ENCODE measurements at places on chromosomes 13 and 19.

DNA sequence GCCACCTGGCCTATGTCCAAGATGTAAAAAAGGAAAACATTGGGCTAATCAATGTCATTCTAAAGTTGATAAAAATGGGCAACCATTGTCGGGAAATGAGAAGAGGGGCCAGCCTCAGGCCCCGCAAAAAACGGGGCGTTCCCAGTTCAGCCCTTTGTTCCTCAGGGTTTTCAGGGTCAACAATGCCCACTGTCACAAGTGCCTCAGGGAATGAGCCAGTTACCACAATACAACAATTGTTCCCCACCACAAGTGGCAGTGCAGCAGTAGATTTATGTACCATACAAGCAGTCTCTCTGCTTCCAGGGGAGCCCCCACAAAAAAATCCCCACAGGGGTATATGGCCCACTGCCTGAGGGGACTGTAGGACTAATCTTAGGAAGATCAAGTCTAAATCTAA is 112.5 kb downstream of the ZNF486 start:
- DNase-seq = no peak

- DNase-seq = no peak
Measured at GRCh38 chr19:15540435-15540834, 32.1 kb downstream of the CYP4F22 start.

DNA sequence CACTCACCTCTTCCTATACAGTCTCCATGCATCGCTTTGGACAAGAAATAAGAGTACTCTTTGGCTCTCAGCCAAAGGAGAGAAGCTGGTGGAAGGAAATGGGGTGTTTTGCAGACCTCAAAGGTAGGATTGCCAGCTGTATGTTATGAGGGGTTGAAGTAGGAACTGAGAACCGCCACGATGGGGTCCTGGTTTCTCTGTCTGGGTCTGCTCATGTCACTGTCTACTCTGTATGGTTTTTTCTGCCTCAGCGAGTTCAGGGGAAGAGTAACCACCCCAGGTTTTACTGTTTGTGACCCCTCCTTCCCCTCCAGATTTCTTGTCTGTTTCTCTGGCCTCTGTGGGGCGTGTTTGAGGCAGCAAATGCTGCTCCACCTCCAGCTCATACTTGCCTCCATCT is 4.1 kb downstream of the ZNF805 start:
- DNase-seq = no peak

DNA sequence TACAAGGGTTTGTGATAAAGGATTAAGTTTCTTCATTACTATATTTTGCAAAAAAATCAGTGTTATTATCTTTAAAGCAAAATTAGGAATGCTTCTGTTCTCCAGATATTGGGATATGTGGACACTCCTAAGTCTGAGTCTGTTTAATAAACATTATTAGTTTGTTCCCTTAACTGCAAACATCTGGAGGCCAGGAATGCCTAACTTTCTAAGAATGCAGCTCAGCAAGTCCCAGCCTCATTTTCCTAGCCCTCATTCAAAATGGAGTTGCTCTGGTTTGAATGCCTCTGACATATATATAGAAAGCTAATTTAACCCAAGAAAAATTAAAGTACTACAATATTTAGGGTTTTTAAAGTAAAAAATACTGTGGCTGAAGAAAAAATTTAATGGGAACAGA is 33.6 kb upstream of the EDNRB start:
- DNase-seq = no peak

- DNase-seq = no peak
Measured at GRCh38 chr13:61833228-61833627, 417.6 kb upstream of the PCDH20 start.

- no peak for DNase-seq
Measured at GRCh38 chr13:89843621-89844020, 1503.9 kb upstream of the MIR17HG start.

DNA sequence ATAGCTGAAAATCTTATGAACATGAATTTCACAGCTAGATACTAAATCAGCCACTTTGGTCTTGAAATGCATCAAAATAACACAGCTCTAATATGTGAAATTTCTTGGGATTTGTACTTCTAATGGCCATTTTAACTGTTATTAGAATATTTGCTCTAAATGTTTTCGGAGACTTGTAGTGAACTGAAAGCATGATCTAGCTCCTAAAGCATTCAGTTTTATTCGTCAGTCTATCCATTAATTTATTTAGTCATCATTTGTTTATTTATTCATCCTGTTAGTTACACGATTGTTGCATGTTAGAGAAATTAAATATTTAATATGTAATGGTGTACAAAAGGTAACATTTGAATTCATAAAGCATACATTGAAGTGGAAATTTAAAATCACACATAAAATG is 1132.7 kb downstream of the SLITRK1 start:
- DNase-seq = no peak

DNA sequence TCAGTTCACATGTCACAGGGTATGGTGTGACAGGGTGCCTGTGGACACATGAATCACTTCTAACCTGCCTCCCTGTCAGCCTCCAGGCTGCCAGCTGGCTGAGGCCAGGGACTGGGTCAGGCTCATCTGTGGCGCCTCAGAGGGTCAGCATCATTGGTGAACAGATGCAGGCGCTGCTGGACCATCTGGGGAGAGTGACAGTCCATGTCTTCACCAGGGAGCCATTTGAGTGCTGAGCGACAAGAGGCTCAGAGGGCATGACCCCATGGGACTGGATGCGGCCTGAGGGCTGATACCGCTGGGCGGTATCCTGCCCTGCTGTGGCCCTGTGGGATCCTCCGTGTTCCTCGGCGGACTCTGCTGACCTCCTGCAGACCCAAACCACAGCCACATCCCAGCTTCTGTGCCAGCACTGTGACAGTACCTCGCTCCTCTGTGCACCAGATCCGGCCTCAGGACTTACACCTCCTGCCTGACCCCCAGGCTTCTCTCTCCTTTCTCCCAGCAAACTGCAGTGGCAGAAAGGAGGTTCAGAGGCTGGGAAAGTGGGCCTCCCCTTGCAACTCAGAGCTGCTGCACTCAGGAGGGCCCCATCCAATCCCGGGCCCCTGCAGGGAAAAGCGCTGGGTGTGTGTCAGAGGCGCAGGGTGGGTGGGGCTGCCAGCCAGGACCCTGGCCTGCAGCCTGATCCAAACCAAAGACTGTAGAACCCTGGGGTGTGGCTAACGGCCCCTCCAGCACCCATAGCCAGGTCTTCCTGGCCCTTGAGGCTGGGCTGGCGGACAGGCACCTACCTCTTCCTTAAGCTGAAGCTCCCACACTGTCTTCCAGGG is 10.2 kb downstream of the ACTMAP start:
- DNase-seq = no peak

DNA sequence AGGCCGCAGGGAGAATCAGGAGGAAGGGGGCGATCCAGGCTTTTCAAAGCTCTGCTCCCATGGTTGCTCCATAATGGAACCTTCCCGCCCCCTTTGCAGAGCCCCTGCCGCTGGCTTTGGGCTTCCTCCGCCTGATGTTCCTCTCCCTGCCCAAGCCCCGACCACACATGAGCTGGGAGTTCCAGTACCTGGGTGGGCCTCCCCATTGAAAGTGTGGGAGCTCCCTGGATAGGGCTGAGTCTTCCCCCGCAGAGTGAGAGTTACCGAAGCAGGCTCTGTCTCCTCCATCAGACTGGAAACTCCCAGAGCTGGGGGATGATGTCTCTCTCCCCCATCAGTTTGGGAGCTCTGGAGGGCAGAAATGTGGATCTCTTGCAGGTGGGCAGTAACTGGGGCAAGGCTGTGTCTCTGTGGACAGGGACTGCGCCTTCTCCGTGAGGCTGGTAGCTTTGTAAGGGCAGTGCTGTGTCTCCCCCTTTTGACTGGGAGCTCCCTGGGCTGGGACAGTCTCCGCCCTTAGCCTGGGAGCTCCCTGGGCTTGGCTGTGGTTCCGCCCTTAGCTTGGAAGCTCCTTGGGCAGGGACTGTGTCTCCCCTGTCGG is 722 bp downstream of the DCAF15 start:
- DNase-seq = peak; percentile 33

All from fibroblast of upper back skin (primary cell).